ENCODE measurements at places on chromosomes 1 and 21.

DNA sequence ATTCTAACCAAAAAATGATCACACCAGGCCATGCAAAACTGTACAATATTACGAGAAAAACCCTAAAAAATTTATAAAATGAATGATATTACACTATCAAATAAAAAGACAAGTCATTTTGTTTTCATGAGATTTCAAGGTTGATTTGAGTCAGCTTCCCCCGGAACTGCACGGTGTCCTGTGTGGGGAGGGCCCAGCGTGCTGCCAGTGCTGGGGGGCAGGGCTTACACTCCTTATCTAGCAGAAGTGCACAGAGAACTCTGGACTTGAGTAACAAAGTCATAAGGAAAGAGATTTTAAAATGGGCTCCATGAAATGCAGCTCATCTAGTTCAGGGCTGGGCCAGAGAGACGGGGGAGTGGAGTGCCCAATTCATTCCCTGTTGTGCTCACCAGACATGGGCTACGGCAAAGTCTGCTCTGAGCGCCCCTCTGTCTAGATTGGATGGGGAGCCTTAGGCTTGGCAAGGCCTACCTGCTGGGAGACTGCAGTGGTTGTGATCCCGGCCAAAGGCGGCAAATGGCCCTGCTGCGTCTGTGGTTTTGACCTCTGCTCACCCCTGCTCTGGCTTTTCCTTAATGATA is 50.1 kb downstream of the COQ8A start:
- no peak for DNase-seq

- DNase-seq, result no peak
These were observed 1.3 kb downstream of the FAM20B start for GRCh38 chr1:179026813-179027669.

GRCh38 chr1:64025051-64025450 is 178.4 kb upstream of the UBE2U start:
- no peak for DNase-seq

DNA sequence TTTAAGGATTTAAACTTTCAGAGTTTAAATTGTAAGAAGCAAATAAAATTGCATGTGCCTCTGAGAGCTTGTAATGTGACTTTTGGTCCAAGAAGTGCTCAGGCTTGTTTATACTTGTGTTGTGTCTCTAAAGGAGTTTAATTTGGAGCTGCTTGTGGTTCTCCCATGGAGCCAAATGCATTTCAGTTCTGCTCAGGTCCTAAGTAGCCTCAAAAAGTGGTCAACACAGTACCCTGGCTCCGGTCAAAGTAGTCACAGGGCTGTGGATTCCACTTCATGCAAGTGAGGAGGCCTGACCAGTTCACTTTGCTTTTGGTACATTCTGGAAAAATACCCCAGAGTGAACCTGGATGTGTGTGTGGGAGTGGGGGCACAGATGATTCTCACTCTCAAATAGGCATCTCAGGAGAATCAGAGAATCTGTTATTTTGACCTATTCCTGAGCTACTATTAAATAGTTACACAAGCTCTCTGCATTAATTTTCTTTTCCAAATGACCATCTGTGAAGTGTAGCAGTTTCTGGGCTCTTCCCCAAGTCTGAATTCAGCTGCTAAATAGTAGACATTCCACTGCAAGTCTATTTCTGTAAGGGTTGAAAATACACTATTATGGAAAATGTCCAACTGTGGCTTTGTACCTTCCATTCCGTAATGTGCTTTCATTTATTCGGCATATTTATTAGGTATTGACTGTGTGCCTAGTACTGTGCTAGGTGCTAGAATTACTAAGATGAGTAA is 31.7 kb upstream of the AGO1 start:
- DNase-seq, result no peak

All from HFF-Myc (cell line).